Stimulated activated CD4-positive, alpha-beta T cell treated with anti-CD3 and anti-CD28 coated beads, Interleukin-12 subunit alpha, Interleukin-12 subunit beta, amount 100 ng/mL, for 4 hours (primary cell): ENCODE measurements at places on chromosomes 13 and 19.

DNA sequence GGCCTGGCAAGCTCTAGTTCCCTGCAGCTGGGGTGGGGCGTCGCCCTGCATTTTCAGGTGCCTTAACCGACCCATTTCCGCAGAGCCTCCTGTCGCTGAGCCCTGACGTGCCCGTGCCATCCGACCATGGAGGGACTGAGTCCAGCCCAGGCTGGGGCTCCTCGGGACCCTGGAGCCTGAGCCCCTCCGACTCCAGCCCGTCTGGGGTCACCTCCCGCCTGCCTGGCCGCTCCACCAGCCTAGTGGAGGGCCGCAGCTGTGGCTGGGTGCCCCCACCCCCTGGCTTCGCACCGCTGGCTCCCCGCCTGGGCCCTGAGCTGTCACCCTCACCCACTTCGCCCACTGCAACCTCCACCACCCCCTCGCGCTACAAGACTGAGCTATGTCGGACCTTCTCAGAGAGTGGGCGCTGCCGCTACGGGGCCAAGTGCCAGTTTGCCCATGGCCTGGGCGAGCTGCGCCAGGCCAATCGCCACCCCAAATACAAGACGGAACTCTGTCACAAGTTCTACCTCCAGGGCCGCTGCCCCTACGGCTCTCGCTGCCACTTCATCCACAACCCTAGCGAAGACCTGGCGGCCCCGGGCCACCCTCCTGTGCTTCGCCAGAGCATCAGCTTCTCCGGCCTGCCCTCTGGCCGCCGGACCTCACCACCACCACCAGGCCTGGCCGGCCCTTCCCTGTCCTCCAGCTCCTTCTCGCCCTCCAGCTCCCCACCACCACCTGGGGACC is 1.2 kb downstream of the ZFP36 start:
- no peak for DNase-seq

- DNase-seq = no peak
Observed at GRCh38 chr13:76331943-76332712, 554.1 kb downstream of the KCTD12 start.

DNA sequence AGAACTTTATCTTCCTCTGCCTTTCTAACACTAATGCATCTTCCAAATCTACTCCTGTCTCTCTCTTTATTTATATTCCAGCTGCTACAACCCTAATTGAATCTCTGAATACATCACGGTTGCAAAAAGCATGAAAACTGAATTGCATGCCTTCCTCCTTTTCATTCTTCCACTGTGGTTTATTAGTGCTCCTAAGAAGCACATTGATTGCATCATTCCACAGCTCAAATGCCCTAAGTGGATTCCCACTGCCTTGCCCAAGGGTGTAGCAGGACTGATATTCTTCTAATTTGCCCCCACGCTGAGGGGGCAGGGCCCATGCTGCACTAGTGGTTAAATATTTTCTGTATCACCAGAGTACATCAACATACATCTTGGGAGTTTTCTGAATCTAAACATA is 640.8 kb downstream of the EFNB2 start:
- DNase-seq = no peak

DNA sequence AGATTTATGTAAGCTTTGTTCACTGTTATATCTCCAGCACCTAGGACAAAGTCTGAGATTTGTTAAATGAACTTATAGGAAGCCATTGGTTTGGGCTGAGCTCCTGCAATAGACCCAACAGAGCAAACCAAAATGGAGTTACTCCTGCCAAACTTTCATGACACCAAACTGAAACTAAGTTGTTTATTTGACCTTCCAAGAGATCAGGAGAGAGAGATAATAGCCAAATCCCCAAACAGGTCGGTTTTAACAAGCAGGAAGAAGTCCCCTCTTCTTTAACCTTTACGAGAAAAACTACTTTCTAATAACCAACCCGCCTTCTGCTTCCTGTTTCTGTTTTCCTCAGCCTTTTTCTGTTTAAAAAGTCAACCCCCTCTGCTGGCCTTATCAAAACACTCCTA is 54.9 kb upstream of the ATP12A start:
- DNase-seq = no peak

DNA sequence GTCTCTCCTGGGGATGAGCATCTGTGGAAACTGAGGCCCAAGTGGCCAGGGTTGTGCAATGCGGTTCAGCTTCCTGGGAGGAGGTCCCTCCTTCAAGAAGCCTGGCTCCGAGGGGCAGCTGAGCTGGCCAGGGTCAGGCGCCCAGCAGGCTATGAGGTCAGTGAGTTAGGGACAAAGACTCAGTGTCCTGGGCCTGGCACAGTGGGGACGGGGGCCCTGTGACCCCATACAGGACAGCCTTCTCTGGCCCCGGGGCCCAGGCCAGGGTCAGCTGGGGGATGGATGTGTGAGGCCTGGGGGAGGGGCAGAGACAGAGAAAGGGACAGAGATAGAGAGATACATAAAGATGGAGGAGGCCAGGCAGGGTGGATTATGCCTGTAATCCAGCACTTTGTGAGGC is 3.0 kb upstream of the IL12RB1 start:
- no peak for DNase-seq

GRCh38 chr13:98537306-98537705 is 39.6 kb downstream of the STK24 start:
- no peak for DNase-seq

DNA sequence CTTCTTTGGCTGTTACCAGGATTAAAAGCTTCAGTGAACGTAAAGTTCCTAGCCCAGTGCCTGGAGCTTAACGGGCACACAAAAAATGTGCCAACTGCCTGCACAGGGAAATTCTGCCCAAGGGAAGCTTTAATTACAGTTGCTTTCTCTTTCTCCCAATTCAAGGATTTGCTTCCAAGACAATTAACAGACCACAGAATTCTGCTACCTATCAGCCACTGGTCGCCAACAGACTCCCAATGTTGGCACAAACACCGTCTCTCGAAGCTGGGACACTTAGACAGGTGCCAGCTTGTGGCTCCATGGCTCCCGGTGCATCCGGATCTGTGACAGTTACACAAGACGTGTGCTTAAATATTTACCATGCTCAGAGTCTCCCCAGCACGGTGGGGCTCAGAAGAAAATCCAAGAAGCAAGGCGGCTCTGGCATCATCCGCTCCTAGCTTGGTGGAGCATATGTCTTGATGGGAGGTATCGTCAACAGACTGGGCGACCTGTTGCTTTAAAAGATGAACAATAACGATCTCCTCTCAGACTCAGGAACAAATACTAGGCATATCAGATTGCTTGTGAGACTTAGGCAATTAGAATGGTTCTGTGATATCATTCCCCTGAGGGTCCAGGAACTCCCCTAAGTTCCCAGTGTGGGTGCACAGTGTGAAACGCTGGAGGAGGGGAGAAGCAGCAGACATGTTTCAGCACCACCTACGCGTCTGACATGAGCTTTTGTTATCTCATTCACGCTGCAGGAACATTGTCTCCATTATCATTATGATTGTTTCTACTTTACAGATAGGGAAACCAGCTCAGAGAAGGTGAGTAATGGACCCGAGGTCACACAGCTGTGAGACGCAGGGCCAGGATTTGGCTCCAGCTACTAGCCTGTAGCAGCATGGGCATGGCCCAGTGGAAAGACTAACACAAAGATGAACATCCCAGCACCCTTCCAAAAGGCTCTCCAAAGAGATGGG is 61.6 kb downstream of the ALOX5AP start:
- DNase-seq = peak; percentile 23

DNA sequence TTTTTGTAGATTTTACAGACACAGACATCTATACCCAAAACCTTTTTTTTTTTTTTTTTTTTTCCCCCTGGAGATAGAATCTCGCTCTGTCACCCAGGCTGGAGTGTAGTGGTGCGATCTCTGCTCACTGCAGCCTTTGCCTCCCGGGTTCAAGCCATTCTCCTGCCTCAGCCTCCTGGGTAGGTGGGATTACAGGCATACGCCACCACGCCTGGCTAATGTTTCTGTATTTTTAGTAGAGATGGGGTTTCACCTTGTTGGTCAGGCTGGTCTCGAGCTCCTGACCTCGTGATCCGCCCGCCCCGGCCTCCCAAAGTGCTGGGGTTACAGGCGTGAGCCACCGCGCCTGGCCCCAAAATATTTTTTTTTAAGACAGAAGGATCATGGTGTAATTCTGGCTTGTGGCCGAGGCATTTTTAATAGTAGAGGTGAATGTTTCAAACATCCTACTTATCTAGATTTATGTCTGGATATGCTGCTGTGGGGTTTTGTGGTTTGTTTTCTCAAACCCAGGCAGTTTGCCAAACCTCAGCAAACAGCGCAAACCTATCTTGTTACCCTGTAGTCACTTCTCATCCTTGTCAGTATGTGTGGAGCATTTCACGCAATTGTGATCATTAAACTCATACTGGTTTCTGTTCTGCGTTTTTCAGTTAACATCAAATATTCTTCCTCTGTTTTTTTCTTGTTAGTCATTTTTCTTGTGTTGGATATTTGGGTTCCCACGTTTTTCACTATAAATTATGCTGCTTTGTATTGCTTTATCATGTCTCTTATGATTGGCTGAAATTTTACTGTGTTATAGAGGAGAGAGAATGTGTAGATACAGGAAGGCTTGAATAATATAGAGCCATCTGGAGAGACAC is 36.2 kb upstream of the GARRE1 start:
- DNase-seq = no peak

DNA sequence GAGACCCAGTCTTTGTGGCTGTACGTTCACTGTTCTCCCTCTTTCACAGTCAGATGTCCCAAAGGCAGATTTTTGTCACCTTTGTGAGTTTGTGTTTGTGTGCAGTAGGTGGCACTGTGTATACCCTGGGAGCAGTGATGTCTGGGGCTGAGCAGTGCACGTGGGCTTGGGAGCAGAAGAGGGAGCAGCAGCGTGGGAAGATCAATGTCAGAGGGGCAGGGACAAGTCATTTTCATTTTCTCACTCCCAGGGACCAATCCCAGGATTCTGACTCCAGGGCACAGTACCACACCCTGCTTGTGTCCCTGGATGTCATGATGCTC is 2.0 kb upstream of the PSG6 start:
- DNase-seq = no peak

GRCh38 chr19:47493378-47494210 is 9.6 kb upstream of the KPTN start:
- DNase-seq = no peak

GRCh38 chr19:7677669-7678311 is 900 bp downstream of the MCEMP1 start:
- no peak for DNase-seq

DNA sequence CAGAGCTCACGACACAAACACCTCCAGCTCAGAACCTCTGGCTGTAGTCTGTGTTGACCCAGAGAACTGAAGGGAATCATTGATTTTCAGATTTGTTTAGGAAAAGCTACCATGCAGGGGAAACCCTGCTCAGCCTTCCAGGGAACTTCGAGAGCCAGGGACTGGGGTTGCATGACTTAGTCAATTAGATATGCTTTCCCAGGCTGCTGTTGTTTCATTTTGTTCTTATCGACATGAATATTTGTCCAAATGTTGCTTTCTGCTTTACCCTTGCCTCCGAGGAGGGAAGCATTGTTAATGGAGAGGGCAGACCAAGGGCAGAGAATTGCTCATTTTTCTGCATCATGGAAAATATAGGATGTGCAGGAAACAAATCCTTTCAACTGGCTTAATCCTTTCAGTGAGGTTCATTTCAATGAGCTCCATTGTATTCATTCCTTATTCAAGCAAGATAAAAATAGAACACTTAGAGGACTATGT is 82.5 kb downstream of the KLF5 start:
- no peak for DNase-seq

- DNase-seq = no peak
Observed at GRCh38 chr19:13526552-13526951, 20.3 kb upstream of the CACNA1A start.

- no peak for DNase-seq
Observed at GRCh38 chr13:42155251-42155650, 106.8 kb downstream of the DGKH start.

DNA sequence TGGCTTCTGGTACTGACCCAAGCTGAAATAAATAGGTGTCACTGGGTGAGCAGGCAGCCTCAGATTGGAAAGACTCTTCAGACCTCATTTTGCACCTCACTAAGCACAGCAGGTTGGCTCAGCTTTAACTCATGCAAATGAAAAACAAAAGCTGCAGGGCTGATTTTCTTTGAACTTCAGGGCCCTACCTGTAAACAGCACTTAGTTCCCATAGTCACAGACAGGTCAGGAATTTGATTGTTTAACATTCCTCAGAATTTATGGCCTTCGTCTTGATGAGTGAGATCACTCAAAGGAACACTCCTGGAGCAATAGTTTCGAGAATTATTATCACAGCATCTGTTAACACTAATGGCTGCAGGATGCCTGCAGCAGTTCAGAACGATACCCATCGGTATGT is 718.5 kb downstream of the EFNB2 start:
- DNase-seq = no peak
